ENCODE measurements at places on chromosomes 4 and X.

DNA sequence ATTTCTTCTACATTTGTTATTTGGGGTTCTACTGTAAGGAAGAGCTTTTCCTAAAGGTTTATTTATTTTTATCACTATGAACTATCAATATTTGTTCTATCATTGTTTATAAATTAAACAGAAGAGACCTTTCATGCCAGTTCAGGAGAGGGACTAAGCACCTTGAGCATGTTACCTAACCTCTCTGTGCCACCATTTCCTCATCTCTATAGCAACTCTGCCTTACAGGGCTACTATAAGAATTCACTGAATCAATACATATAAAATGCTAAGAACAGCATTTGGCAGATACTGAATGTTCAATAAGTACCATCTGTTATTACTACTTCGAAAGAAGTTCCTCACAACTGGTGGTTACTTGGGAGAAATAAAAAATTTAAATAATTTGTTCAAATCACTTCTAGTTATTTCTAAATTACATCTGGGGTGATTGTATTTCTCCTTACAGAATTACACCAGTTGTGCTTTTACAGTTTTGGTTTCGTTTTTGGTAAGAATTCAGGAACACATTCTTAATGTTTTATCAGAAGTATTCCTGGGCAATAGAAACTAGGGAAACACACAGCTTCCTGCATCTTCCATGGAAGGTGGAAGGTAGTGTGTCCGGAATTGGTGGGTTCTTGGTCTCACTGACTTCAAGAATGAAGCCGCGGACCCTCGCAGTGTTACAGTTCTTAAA lies 32.9 kb downstream of the EREG start:
- peak; percentile 62 for DNase-seq

GRCh38 chr4:107497054-107497453 lies 223.0 kb downstream of the PAPSS1 start:
- DNase-seq: no peak

DNA sequence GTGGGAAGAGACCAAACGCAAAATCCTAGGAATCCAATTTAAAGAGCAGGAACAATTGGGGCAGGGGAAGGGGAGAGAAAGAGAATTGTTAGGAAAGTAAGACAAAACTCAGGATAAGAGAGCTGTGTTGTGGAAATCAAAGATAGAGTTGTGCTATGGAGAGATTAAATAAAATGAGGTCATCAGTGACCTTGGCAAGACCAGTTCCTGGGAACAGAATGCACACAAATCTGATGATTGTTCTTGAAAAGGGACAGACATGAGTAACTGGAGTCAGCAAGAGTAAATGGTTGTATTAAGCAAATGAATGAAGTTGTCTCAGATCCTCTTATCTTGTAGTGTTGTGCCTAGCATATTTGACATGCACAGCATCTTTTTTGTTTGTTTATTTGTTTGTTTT lies 267.4 kb downstream of the IL1RAPL1 start:
- DNase-seq: no peak

- DNase-seq: no peak
These were observed 18.2 kb downstream of the PTTG2 start for GRCh38 chr4:37978248-37978924.

GRCh38 chr4:179817317-179817716 lies 2375.1 kb upstream of the AGA start:
- DNase-seq: no peak

DNA sequence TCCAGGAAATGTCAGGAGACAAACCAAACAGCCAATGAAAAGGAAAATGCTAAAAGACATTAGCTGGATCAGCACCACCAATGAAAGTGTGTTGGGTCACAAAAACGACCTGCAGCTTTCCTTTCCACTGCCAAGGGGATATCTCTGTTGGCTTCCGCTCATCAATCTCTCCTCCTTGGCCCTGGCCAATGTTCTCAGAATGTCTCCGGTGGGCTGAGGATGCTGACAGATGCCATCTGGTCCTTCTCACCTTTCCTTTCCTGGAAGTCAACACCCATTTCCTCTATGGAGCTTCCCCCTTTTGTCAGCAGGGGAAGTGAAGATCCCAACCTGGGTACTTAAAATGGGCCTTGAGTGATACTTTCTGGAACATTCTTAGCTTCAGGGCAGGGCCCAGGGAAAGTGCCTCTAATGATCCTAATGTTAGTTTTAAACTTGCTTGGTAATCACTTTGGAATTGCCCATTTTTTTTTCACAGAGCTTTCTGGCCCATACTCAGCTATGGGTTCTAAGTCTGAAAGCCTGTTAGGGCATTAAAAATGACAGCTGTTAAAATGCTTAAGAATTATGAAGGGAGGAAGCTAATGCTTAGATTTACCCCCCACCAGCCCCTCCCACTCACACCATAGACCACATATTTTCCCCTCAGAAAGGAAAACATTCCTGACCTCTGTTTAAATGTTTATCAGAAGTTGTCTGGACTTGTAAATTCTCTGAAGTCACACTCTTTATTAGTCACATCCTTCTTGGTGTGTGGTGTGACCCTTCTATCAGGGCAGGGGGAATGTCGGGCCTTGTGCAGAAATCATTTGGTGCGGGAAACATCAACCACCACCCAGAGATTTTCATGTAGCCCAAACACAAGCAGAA lies 29.2 kb downstream of the IGFBP7 start:
- DNase-seq: no peak

DNA sequence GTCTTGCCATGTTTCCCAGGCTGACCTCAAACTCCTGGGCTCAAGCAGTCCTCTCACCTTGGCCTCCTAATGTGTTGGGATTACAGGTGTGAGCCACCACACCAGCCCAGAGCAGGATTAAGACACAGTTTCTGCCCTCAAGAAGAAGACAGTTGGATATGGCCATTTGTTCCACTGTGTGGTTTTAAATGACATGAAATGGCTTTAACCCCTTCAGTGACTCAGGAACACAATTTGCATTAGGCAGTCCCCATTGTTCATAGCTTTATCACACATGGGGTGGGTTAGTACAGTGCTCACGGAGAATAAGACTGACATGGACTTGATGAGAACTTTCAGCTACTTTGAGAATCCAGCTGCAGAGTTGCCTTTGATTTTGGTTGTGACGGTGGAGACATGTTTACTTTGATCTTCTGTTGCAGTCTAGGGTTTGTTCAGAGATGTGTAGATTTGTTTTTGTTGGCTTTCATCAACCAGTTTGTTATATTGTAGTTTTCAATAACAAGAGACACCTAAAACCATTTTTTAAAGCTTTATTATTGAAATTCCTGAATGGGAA lies 60.3 kb downstream of the ARX start:
- DNase-seq: no peak

DNA sequence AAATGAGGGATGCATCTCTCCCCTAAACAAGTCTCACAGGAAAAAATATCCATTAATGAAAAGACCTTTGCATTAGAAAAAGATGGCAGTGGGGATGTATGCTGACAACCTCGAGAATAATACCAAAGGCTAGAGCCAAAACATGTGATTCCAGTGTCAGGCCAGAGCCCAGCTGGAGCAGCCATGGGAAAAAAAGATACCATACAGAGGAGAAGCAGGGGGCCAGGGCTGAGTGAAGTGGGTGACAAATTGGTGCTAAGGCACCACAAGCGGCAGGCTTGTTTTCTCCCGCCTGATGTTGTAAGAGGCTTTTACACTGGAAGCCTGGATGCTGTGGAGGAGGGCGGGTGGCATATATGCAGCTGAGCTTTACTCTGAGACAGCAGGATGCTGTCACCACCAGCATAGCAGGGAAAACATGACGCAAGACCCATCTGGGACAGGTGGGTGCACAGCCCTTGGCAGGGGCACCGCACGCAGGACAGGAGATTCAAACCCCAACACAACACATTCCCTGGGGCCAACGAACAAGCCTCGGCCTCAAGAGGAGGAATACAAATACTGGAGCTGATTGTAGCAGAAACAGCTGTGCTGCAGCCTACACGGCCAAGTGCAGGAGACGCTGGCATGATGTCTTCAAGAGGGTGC lies 91.9 kb downstream of the TSPAN5 start:
- DNase-seq: no peak

- no peak for DNase-seq
These were observed 24.9 kb downstream of the DOCK11 start for GRCh38 chrX:118520216-118521206.

DNA sequence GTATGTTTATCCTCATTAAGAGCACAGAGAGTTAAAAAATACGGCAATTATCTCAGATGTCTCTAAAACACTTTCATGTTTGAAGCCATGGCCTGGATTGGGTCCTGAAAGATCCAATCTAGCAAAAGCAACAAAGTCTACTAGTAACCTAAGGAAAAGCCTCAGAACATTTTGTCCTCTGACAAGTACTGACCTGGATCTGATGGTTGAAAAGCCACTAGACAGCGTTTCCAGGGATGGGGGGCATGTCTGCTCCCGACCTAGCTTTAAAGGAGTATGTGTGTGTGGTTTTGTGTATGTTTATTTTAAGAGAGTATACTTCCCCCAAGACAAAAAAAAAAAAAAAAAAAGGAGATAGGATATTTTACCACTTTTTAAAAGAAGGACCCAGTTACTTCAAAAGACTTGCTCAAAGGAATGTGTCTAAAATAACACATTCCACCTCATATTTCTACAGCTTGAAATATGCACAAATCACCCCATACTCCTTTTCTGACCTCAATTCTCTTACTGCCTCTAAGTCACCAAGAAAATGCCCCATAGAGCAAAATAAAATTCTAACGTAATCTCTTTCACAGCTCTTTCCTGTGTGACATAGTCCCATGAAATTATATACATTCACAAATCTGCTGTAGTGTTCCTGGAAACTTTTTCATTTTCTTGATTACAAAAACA lies 189.0 kb upstream of the TTC29 start:
- DNase-seq: no peak

GRCh38 chr4:31160146-31160545 lies 440.0 kb downstream of the PCDH7 start:
- no peak for DNase-seq

DNA sequence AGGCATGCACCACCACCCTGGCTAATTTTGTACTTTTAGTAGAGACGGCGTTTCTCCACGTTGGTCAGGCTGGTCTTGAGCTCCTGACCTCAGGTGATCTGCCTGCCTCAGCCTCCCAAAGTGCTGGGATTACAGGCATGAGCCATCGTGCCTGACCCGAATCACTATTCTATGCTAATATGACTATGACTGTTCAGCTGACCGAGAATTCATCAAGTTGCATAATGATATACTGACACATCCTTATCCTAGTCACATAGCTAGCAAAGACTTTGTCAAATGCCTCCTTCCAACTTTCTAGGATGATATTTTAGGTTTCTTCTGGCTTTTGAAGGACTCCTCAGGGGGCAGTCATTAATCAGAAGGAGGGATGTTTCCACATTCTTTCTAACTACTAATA lies 4.8 kb upstream of the GPM6B start:
- DNase-seq: no peak

DNA sequence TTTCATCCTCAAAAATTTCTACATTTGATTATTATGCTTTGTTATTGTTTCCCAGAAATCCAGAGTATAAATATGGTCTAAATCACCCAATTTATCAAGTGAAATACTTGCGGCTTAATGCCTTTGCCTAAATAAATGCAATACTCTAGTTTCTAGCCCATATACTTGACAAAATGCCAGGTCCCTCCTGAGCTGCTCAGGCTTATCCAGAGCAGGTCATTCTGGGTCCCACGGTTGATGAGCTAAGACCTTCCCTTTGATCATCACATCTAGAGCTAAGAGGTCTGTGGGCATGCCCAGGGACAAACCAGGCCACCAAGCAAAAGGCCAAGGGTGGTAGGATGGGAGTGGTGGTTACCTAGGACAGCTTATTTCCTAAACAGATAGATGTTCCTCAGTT lies 180.1 kb downstream of the SMIM20 start:
- no peak for DNase-seq

DNA sequence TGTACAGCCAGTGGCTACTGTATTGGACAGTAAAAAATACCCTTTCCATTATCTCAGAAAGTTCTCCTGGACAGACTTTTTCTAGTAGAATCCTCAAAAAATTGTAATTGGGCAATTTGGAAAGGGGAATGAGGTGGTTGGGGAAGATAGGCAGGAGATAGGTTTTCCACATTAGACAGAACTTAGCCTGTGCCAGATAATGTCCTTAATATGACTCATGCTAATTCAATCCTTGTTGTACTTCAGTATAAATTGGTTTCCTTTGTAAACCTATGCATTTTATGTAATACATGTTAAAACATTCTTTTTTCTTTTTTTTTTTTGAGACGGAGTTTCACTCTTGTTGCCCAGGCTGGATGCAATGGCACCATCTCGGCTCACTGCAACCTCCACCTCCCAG lies 8.9 kb downstream of the EIF4E start:
- no peak for DNase-seq

DNA sequence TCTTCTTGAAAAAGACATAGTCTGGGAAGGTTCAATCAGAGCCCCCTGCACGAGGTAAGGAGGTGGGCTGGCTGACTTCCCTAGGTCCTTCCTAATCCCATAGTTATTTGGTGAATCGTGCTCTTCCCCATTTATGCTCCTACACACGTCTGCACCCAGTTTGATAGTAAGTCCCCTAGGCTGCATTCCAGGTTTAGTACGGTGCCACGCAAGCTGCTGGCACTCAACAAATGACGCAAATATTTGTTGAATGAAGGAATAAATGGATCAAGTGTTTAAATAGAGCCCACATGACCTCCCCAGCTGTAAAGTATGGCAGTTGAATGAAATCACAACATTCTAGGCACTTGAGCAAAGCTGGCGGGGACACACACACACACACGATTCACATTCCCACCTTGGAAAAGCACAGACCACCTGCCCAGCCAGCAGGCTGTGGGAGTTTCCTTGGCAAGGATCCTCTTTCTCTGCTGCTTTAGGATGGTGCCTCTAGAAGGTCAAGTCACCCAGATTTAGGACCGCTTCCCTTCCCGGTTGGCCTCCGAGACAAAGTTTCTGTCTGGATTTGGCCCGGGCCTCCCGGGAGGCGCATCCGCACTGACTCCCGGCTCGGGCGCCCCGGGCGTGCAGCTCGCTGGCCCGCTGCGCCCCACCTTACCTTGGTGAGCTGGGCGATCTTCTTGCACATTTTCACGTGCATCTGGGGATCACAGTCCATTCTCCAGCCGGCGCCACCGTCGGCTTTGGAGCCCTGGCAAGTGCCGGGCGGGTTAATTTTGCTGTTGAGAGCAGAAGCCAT lies 721 bp downstream of the FAM184B start:
- DNase-seq: peak; percentile 53

DNA sequence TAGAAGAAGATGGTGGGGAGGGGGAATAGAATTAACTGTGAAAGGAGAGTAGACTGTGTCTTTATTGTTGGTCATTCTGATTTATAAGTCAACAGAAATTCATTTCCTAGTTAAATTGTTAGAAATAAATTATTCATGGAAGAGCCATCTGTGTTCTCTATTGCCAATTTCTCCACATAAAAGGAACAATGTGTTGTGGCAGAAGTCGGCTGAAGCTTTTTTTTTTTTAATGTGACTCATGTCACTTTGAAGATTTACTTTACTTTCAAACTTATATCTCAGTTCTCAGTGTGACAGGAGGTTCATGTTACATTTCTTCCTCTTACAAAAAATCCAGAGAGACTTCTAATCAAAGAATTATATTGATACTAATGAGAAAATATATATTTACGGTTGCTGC lies 60.5 kb downstream of the CPE start:
- DNase-seq: no peak

GRCh38 chrX:6614506-6614905 lies 79.6 kb upstream of the VCX3A start:
- DNase-seq: no peak

GRCh38 chrX:45775468-45775867 lies 574.8 kb upstream of the DIPK2B start:
- DNase-seq: no peak

- DNase-seq: no peak
These were observed 2.0 kb downstream of the PRKX start for GRCh38 chrX:3711331-3711917.

- DNase-seq: no peak
These were observed 215.4 kb downstream of the KDR start for GRCh38 chr4:54909961-54910360.

- DNase-seq: no peak
These were observed at the start of gene ARL9 for GRCh38 chr4:56505269-56506130. TSS of gene ARL9 (plus strand) at chr4:56505791. CDS start at chr4:56505863, 72 bp downstream.

Measured in LNCaP clone FGC (cell line).